ENCODE measurements at places on chromosomes 12 and 14. TPM values are rescaled to one million over a fixed set of nuclear protein-coding genes. Genes with fewer than 3 reads are reported as not detected.

GRCh38 chr12:132462788-132463187 lies 27.2 kb upstream of the FBRSL1 start:
- DNase-seq: no peak

DNA sequence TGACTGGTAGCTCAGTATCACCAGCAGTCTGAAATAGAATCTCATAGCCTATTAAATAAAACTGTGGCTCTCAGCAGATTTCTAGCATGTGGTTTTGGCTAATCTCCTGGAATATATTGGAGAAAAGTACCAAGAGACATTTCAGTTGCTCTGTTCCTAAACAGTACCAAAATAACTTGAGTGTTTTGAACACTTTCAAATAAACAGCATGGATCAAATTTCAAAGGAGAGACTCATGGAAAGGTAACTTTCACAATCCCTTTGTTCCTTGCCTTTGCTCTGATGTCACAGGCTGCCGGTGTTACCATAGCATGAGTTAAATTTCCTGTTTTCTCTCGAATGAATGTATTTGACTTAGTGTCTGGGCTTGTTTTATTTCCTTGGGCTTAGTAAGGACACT lies 3.4 kb downstream of the ARG2 start:
- DNase-seq: no peak

The IRAK4 gene
- total RNA-seq: 19.8 TPM

The ZC2HC1C gene
- 1.1 TPM for total RNA-seq

- DNase-seq: no peak
Measured at GRCh38 chr12:55745361-55746173, 2.6 kb downstream of the GDF11 start.

GRCh38 chr12:47835831-47836155 lies 16.1 kb upstream of the HDAC7 start:
- DNase-seq: no peak

The PZP gene
- total RNA-seq: not detected

The CLEC7A gene
- 10.3 TPM for total RNA-seq

DNA sequence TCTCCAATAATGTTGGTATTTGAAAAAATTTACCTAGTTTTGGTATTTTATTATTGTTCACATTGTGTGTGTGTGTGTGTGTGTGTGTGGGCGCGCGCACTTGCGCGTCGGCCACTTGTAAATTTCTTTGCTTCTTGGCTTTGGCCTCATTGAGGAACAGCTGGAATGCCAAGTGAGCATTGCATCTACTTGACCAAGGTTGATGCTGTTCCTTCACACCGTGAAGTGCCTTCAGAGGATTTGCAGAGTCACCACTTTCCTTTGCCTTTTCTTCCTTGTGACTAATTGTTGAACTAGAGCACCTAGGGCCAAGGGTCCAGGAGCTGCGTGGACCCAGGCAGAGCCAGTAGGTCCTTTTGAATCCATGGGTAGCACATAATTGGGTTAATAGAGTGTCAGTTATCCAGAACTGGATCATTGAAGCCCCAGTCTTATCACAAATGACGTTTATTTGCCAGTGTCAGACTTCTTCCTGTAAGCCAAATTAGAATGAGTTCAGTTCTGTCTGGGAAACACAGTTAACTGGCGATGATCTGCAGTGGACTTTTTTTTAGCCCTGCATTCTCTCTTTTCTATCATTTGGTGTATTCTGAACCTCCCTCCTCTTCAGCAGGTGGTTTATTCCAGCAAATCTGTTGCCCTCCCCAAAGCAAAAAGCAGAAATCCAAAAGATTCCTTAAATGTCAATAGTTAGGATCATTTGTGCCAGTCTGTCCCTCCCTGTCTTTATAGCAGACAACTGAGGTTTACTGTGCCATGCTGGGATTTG lies 2.6 kb downstream of the PPP2R5C start:
- DNase-seq: no peak

The PMCH gene
- total RNA-seq: not detected

- DNase-seq: no peak
Measured at GRCh38 chr12:103791350-103791920, 49.6 kb downstream of the NT5DC3 start.

DNA sequence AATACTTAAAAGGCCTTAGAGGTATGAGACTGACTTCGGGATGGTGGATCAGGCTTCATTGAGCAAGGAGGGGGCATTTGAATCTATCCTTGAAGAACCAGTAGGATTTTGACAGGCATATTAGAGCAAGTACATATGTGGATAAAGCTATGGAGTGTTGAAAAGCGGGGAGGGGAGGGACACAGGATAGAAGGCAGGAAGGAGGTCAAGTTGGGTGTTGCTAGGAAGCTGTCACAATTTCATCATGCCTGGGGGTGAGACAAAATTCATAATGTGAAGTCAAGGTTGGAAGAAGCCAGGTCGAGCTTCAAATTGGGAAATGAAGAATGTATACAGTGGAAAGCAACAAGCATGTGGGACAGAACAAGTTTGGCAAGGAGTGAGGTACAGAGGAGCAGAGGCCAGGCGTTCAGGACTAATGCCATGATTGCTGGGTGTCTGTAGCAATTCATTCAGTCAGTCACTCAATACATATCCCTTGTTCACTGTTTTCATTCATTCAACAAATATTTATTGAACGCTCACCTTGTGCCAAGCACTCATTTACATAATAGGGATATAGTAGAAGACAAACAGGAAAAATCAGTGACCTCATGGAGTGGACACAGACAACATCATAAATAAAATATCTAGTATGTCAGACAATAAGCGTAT lies 58.3 kb upstream of the LTA4H start:
- no peak for DNase-seq

All from esophagus squamous epithelium (tissue), 5 donors.